ENCODE measurements at places on chromosomes 6 and 20. TPM values are rescaled to one million over a fixed set of nuclear protein-coding genes. Genes with fewer than 3 reads are reported as not detected.

DNA sequence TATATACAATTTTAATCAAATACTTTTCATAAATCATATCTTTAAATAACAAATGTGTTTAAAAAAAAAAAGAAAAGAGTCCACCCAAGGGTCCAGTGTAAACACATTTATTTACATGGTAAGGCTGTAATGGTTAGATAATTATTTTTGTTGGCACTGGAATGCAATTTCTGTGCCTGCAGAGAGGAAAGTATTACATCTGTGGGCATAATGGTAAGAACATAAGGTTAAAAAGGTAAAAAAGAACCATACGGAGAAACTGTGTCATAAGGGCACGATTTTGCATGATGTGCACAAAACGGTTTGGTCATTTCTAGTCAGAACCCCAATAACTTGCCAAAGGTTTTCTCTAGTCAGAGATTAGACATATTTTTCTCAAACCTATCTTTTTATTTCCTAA, 54.3 kb downstream of the RWDD2A start:
- no peak for DNase-seq

DNA sequence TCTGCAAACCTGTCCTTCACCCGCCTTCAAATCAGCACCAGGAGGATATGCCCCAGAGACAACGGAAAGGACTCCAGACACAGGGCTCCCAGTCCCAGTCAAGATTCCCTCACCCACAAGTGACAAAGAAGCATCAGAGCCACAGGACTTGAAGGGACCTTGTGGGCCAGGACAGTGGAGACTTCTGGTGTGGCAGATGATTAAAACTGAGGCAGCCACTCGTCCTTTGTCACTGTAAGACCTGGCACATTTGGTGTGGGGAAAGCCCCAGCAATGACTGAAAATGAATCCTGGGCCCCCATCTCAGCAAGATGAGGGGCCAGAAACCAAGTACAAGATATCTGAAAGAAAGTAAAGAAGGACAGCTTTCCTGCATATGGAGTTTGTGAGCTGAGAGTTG, 15.6 kb upstream of the GMPR start:
- no peak for DNase-seq

The SIRPD gene
- total RNA-seq: not detected

DNA sequence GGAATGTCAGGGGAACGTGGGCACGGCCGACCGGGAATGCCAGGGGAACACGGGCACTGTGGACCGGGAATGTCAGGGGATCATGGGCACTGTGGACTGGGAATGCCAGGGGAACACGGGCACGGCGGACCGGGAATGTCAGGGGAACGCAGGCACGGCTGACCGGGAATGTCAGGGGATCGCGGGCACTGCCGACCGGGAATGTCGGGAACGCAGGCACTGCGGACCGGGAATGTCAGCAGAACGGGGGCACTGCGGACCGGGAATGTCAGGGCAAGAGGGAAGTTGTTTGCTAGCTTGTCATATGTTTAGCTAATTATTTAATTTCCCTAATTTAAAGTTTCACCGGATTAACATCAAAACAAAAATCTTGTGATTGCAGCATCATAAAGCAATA, 37.4 kb upstream of the BHLHE23 start:
- no peak for DNase-seq

DNA sequence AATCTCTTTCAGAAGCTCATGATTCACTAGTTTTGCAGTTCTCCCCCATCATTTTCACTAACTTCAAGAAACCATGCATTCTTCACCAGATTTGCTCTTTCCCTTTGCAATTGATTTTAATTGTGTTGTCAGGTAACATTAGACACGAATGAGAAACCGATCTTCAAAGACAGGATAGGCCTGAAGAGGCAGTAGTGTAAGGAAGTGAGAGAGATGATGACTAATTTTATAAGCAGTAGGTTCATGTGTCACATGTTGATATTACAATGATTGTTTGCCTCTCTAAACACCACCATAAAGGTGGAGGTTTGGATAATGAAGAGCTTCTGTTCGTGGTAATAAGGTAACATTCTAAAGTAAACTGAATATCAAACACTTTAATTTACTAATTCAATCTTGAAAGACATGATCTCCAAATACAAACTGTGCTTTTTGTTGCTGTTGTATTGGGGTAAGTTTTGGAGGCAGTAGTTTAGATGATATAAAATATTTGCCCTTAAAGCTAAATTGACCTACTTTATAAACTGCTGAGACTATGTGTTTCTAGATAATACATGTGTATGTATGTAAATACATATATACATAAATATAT, 207.2 kb downstream of the PHACTR1 start:
- no peak for DNase-seq

- no peak for DNase-seq
These were observed 117.1 kb downstream of the GRM4 start for GRCh38 chr6:34028691-34029360.

DNA sequence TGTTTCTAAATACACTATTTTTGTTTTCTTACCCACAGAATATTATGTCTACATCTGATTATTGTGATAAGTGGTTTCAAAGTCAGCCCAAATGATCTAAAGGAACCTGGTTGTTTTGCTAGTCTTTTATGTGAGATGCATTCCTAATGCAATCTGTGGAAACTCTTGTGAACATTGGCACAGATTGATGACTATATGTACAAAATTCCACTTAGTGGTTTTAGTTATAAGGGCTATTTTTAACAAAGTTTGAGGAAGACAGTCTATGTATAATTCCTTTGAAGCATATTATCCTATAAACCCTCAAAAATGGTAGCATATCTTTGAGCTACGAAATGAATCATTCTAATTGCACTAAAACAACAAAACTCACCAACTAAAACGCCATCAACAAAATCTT, 140.9 kb downstream of the GRIK2 start:
- DNase-seq: no peak

The CTSA gene
- total RNA-seq: 25.4 TPM

DNA sequence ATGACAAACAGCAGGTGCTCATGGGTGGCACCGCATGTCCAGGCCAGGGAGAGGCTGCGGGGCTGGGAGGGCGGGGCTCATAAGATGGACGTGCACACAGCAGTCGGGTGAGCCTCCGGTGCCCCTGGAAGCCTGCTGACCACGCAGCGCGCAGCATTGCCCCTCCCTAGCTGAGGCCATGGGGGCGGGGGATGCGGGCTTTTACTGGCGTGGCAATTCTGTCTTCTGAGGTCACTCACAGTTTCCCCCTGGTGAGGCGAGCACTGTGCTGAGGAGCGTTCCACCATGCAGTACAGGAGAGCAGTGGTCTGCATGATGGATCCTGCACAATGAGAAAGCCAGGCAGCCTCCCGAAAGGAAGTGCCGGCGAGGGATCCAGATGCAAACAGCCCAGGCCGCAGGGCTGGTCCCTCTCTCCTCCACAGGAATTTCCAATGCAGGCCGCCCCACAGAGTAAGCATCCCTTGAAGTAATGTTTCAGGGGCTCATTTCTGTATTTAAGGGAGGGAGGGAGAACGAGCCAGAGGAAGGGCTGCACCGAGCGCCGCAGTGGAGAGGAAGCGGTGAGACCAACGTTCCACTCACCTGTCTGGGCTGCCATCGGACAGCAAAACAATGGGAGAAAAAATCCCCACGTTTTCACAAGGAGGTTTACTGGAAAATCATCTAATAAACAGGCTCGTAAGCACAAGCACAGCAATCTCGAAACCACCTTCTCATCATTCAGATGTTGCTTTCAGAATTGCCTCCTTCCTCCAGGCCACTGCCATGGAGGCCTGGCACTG, 56.0 kb downstream of the IRF4 start:
- no peak for DNase-seq

- no peak for DNase-seq
These were observed 43.4 kb downstream of the LRFN2 start for GRCh38 chr6:40543776-40544175.

The TSBP1 gene
- total RNA-seq: not detected

The HLA-DQB1 gene
- total RNA-seq: 0.51 TPM

The KCTD20 gene
- 93.1 TPM for total RNA-seq

DNA sequence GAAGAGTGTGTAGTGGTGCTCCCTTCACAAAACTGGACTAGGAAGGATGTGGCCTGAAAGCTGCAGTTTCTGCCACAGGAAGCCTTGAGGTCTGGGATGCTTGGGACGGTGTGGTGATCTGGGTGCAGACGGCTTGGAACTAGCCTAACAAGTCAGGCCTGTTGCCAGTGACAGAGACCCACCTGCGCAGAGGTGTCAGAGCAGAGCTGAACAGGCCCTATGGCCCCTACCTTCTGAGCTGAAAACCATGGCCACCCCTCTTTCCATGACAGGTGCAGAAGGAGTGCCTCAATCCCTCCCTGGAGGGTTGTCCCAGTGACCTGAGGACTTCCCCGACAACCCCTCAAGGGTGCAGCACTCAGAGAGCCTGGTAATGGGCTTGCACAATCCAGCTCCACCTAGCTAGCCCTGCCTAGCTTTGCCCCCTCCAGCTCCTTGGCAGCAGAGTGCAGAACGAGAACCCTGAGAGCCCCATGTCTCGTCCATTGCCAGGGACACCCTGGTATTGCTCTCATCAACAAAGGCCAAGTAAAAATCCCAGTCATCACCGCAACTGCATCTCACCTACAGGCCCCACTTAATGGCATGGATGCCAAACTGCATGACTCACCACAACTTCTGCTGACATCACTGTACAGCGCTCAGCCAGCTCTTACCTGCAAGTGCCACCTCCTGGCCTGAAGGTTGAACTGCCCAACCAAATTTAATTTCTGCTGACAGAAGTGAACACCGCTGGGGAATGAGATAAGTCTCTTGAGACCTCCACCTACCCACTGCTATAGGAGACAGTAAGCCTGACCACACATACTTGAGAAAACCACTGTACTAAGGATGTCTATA, 563.1 kb downstream of the TFAP2A start:
- DNase-seq: peak; percentile 91

GRCh38 chr6:16409531-16410441, 171.4 kb downstream of the GMPR start:
- peak; percentile 51 for DNase-seq

DNA sequence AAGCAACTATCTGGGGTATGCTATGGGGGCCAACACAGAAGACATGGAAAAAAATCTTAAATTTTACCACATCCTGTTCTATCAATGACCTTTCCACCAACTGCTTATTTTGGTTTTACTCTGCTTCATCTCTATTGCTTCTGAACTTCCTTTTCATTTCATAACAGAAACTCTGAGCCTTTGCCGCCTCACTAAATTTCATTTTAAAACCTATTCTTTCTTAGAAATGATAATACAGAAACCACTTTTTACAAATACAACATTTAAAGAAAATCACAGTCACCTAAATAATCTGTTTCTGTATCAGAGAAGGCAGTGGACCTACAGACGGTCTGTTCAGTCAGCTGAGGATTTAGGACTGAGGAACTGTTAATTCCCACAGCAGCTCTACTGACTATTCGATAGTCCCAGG, 117.5 kb downstream of the KCNQ5 start:
- no peak for DNase-seq

The MRAP2 gene
- total RNA-seq: 0.92 TPM

DNA sequence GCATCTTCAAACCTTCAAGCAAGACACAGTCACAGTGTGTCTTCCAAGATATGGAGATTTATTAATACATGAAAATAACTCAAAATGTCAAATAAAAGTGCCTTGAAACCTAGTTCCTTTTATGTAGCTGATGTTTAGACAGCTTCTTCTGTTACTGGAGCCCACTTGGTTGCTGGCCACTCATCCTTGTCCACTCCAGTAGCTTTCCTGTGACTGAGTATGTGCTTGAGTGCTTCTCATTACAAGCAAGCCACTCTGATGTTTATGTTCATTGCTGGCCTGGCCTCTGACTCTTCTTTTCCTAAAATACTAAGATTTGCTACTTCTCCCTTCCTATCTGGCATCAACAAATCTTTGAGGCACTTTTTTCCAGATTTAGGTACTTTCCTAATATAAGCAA, 545.2 kb upstream of the MAN1A1 start:
- no peak for DNase-seq

DNA sequence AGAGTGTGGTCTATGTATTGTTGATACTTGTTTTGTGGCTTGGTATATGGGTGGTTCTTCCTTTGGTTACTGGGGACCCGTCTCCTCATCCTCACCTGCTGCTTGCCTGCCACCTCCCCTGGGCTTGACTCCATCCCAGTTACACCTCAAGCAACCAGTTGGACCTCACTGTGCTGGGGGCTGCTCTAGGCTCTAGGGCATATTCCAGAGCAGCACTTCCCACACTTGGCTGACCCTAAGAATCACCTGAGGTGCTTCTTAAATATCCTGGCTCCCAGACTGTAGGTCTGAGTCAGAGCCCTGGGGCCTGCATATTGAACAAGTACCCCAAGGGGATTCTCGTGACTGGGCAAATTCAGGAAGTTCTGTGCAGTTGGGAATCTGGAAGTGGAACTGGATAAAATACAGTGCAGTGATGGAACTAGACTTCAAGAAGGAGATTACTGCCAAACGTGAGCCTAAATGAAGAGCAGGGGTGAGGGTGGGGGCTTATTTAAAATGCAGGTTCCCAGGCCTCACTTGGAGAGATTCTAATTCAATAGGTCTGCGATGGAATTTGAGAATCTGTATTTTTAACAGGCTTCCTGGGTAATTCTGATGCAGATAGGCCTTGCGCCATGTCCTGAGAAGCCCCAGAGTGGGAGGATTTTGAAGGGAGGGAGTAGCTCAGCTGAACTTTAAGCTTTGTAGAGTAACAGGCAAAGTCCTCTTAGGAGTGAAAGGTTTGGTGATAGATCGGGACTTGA, 7.6 kb downstream of the SPATS1 start:
- no peak for DNase-seq

DNA sequence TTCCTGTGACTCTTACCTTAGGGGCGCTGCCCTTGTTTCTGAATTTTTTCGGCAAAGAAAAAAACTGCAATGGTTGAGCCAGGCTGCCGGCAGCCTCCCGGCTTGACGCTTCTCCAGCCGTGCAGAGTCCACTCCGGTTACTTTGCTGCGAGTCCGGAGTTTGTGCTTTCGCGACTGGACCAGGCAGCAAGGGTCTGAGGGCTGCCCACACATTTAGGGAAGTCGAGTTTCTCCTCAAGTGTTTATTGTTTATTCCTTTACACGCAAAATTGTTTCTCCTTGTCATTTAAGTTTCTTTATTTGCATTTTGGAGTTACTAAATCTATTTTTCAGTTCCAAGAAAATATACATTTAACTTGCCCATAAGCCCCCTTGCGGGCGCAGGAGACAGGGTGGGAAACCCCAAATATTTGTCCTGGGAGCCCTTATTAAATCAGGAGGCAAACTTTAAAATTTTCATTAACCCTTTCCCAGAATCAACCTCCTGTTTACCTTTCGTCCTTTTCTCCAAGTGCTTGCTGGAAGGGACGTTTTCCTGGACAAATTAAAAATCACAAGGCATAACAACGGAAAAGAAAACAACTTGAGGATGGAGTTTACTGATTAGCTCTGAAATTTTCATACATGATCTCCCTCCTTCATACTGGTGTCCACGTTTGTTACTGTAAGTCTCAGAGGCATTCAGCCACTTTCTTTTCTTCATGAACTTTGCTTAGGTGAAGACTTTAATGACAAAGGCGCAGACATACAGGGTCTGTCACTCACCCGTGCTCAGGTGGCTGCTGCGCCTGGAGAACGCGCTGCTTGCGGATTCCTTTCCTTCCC, 1.7 kb upstream of the PDE10A start:
- no peak for DNase-seq

- no peak for DNase-seq
These were observed 219.8 kb downstream of the ZDHHC14 start for GRCh38 chr6:157600807-157601206.

Measured in Daoy (cell line).